Activated CD4-positive, alpha-beta T cell treated with anti-CD3 and anti-CD28 coated beads for 1 hour (primary cell): ENCODE measurements at places on chromosomes 3 and 15.

DNA sequence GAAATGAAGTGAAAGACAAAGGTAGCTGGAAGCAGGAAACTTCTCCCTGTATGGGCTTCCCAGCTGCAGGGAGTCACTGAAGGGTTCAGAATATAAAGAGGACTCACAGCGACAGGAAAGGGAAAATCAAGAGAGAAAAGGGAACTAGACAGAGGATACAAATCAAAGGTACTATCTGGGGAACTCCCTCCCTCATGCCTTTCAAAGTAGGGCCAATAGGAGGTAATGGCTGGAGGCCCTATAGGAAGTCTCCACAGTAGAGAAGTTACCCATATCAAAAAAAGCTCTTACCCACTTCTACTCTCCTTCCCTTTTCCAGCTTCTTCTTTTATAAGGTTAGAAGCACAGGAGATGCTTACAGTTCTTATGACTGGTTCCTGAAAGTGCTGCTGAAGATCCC is 43.5 kb downstream of the FMN1 start:
- DNase-seq = no peak

DNA sequence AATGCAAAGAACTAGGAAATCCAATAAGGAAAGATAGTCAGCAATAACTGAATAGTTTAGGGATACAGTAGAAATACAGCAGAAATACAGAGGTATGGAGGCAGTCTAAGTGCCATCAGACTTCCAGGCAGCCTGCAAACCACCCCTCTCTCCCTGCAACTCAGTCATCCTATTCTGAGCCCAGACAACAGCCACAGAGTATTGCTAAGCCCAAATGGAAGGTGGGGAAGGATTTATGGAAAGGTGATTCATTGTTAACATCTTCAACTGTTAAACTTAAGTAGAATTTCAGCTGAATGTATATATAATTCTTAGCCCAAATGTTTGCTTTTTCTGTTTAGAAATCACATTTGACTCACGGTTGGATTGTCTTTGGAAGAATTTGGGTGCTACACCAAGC is 300.4 kb downstream of the RBMS3 start:
- DNase-seq = no peak

- DNase-seq = no peak
These were observed 16.1 kb upstream of the GHSR start for GRCh38 chr3:172464306-172464705.

DNA sequence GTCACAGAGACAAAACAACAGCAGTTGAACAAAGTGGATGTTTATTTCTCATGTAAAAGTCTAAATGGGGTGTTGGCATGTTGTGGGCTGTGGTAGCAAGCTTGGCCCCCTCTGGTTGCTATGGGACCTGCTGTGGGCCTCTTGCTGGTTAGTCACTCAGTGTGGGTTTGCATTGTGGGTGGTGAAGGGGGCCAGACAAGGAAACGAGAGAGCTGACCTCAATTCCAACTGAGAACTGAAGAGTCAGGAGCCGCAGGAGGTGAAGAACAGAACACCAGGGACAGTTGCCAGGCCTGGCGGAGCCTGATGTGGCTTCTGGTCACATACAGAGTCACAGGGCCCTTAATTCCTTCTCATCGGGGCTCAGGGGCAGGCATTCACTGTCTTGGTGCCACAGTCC is 1.9 kb upstream of the ADPGK start:
- no peak for DNase-seq

GRCh38 chr3:126728680-126729079 is 24.6 kb downstream of the CHCHD6 start:
- no peak for DNase-seq

GRCh38 chr3:47310391-47310790 is 27.6 kb downstream of the KLHL18 start:
- DNase-seq = no peak

DNA sequence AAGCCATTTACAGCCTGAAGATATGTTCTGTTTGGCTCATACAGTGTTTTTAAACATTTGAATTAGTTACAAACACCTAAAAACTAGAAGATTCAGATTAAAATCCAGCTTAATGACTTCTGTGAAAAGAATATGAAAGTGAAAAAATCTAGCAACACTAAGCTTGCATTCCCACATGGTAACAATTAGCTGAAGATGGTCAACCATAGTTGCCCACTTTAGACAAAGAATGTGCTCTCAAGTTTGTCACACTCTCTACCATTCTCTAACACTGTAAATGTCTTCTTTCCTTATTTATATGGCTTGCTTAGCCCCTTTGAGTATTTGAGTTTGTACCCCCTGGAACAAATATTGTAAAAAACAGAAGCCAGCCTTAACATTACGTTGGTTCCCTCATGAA is 32.7 kb downstream of the HDGFL3 start:
- DNase-seq = no peak

- DNase-seq = no peak
These were observed 10.0 kb upstream of the ATP2B2 start for GRCh38 chr3:10515396-10515795.

GRCh38 chr3:102092617-102093466 is 243.5 kb downstream of the NFKBIZ start:
- DNase-seq = no peak
